HS-27A (cell line): ENCODE measurements at places on chromosomes 6 and 20.
A peak's percentile ranks its signal among the peaks of the same experiment; 100 is the strongest.

GRCh38 chr6:169028343-169028742 lies 225.3 kb downstream of the THBS2 start:
- no peak for DNase-seq

- no peak for DNase-seq
Measured at GRCh38 chr6:82494367-82494766, 130.8 kb downstream of the TPBG start.

GRCh38 chr6:145544041-145544440 lies 191.3 kb downstream of the EPM2A start:
- DNase-seq, result peak; percentile 24

DNA sequence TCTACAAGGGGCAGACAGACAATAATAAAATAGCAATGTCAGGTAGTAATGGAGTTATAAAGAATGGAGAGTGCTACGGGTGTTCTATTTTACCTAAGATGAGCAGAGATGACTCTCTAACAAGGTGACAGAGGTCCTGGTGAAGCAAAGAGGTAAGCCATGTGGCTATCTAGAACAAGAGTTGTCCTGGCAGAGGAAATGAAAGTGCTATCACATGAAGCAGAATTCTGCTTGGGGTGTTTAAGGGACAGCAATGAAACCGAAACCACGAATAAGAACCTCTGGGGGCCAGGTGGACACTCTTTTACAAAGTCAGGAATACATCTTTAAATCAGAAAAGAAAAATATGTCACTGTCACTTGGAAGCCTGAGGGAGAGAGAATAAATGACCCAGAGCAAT lies 37.9 kb upstream of the IRAK1BP1 start:
- no peak for DNase-seq

- no peak for DNase-seq
Measured at GRCh38 chr6:7784706-7785105, 58.8 kb downstream of the BMP6 start.

GRCh38 chr6:6918216-6918983 lies 189.4 kb upstream of the RREB1 start:
- DNase-seq, result no peak

GRCh38 chr6:75076009-75076408 lies 129.8 kb downstream of the COL12A1 start:
- no peak for DNase-seq

DNA sequence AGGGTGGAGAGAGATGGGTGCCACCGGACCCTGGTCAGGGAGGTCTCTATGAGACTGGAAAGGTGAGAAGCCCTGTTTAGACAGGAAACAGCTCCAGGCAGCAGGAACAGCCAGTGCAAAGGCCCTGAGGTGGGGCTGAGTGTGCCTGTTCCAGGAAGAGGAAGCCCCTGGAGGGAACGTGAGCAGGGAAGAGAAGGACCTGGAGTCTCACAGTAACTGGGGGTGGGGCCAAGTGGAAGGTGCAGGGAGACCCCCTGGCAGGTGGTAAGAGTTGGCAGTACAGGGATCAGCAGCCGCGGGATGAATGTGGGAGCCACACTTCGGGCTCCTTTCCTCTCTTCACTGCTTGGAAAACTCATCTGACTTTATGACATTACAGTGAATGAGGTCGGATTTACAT lies 43.8 kb upstream of the CST5 start:
- DNase-seq, result no peak

DNA sequence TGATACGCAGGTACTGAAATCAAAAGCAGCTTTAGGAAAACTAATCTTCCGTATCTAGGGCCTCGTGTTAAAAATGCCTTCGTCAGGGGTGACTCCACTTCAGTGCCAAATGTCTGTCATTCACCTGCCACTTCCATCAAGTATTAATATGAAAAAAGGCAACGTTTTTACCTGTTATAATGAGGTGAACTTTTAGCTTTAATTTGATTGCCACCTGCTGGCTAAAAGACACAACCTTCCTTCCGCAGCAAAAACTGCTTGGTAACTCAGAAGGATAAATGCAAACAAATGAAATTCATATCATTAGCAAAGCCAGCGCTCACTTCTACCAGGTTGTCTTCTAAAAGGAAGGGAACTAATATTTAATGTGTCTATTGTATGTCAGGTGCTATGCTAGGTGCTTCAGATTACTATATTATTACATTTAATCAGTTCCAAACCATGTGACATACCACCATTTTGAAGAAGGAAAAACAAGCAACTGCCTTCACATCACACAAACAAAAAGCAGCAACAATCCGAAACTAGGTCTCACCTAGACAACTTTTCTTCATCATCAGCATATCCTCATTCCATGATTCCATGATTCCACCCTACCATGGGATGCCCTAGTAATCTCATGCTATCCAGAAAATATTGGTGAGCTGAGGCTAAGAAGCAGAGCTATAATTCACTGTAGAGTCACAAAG lies 20.6 kb upstream of the ARHGAP18 start:
- DNase-seq, result no peak

GRCh38 chr6:35215665-35216411 lies 2.1 kb downstream of the SCUBE3 start:
- no peak for DNase-seq

- DNase-seq, result no peak
Measured at GRCh38 chr6:40809627-40810026, 222.5 kb upstream of the LRFN2 start.

DNA sequence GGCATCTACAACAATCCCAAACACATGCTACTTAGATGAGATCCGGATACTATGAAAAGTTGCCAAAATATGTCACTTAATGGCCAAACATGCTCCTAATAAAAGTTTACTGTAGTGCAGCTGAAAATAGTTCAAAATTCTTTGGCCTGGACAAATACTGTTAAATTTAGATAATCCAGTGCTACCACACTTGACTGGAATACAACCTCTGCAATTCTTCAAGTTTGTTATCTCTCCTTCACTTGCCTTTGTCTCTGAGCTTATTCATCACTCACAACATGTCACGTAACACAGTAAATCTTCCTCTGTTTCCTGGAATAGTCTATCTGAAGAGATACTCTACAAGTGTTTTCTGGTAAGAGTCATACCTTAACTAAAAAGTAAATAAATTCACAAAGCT lies 10.5 kb upstream of the PLN start:
- DNase-seq, result no peak

GRCh38 chr20:19300395-19300794 lies 88.0 kb downstream of the SLC24A3 start:
- DNase-seq, result no peak

DNA sequence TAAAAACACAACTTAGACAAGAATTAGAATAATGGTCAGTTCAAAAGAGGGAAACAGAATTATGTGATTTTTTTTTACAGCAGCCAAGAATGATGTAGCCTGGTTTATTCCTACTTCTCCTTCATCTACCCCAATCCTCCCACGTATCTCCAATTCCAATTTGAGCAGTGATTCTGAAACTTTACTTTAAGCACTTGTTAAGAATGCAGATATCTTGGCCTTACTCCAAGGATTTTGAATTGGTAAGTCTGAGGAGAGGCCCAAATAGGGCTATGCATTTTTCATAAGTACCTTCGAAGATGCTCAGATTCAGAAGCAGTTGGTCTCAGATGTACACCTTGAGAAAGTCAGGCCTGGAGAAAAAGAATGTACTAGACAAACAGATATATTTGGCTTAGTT lies 233.4 kb upstream of the FLRT3 start:
- no peak for DNase-seq

- no peak for DNase-seq
Measured at GRCh38 chr6:42831237-42831636, 48.2 kb upstream of the RPL7L1 start.

DNA sequence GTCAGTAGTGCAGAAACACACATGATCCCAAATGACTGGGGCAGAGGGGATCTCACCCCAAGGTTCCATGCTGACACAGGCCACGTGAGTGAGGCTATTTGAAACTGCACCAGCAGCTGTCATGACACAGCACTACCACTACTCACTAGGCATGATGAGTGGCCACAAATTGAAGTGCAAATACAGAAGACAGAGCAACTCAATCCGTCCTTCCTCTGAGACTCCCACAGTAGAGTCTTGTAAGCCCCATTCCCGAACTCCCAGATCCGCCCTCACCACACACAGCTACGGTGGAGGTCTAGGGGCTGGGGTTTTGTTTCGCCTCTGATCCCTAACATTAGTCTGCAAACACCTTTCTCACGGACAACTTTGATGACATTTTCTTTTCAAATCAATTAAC lies 113.3 kb upstream of the NUP153 start:
- DNase-seq, result no peak

GRCh38 chr6:3005077-3005476 lies 5.4 kb downstream of the NQO2 start:
- DNase-seq, result no peak

- DNase-seq, result no peak
Measured at GRCh38 chr6:46390153-46390876, 100.9 kb downstream of the RCAN2 start.
